AG09309 (cell line): ENCODE measurements at places on chromosomes 2 and 18.

DNA sequence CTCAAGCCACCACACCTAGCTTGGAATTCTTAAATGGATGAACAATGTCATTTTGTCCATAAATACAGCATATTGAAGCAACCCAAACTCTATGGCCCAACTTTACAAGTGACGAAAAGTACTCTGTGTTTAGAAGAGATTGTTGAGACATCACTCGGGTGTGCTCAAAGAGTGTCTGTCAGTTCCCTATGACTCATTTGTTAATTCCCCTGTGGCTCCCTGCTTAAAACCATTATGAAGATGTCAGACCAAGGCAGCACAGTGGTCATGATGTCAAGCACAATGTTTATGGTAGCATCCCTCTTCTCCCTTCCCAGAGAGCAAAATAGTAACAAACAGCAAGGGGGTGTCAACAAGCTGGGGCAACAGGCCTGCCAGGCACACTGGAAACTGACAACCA, 3.0 kb downstream of the LYG1 start:
- DNase-seq: no peak

GRCh38 chr18:12543697-12544096, 114.2 kb downstream of the SPIRE1 start:
- DNase-seq: peak; percentile 17

- DNase-seq: no peak
These were observed 860 bp upstream of the KCNJ3 start for GRCh38 chr2:154697418-154698252.

DNA sequence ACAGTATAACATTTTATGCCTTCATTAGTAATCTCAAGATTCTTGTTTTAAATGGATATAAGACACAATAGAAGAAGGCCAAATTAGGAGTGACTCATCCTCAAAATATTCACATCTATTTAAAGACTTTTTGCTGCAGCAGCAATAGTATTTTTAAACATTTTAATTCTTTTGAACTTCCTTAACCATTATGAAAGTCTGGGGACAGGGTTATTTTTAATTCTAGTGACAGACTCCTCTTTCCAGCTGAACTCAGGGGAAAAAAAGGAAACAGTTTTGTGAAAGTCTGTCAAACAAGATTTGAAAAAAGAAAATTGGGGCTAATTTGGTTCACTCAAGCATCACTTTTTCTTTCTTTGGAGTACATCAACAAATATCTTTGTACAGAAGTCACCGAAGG, 541.8 kb downstream of the NUP35 start:
- no peak for DNase-seq

DNA sequence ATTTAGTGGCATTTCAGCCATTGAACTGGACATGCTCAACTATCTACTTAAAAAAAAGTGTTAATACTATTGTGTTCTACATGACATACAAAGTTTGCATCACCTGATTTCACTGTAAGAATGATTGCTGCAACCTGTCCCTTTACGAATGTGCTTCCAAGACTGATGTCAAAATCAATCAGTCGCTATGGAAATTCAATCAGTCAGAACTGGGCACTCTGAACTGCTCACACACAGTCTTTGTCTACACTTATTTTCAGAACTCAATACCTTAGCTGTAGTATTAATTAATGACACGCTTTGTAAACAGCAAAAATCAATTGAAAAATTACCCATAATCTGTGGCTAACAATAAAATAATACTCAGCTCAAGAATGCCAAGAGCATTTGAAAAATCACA, 70.3 kb upstream of the KLHL29 start:
- no peak for DNase-seq

- DNase-seq: no peak
These were observed 100.3 kb upstream of the NEUROD1 start for GRCh38 chr2:181780657-181781056.

- DNase-seq: peak; percentile 33
These were observed 47.4 kb downstream of the MGAT5 start for GRCh38 chr2:134301099-134301927.

- no peak for DNase-seq
These were observed 1.2 kb upstream of the NPAS2 start for GRCh38 chr2:100818606-100819369.

- no peak for DNase-seq
These were observed 253.5 kb downstream of the DYSF start for GRCh38 chr2:71706836-71707235.

GRCh38 chr2:198371921-198372543, 567.6 kb downstream of the PLCL1 start:
- DNase-seq: peak; percentile 38

DNA sequence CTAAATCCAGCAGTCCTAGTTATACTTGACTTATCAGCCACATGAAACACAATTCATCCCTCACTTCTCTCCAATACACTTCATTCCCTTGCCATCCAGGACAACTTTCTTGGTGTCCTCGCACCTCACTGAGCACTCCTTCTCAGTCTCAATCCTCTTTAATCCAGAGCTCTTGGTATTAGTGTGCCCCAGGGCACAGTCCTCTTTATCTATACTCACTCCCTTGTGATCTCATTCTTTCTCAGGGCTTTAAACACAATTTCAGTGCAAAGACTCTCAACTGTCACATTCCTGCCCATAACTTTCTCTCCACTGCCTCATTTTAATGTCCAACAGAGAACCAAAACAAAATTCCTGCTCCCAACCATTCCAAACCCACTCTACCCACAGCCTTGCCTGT, 60.8 kb upstream of the SPOPL start:
- DNase-seq: no peak

- DNase-seq: no peak
These were observed 177.9 kb downstream of the CYRIA start for GRCh38 chr2:16487686-16488085.

DNA sequence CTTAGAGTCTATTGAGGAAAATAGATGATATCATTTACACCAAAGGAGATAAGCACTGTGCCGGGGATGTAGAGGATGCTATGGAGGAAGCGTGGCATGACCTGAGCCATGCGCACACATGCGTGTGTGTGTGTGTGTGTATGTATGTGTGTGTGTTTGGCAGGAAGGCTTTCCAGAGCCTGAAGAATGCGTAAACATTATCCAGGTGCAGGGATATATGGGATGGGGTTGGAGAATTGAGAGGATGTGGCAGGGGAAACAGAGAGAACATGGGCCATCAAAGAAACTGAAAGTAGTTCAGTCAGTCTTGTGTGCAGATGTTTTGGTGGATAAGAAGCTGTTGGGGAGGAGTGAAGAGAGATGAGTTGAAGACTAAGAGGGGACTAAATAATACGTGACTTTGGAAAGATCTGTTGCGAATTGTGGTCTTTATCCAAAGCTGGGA, 9.3 kb upstream of the STAT1 start:
- no peak for DNase-seq

- DNase-seq: no peak
These were observed 111.7 kb downstream of the ANKRD44 start for GRCh38 chr2:197198890-197199289.

DNA sequence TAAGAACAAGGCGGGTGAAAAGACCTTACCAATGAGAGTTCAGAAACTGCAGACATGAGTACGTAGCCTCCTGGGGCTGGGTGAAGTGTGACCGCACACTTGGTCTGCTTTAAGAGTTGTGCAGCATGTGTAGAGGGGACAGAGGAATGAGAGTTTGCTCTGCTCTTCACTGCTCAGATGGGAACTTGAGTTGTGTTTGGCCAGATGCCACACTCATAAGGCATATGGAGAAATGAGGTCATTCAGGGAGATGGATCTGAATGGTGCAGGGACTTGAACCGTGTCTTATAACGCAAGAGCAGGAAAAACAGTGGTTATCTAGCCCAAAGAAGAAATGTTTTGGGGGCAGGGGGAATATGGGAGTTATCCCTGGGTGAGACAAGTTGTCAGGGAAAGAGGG, 273.8 kb upstream of the LYPD1 start:
- DNase-seq: no peak

DNA sequence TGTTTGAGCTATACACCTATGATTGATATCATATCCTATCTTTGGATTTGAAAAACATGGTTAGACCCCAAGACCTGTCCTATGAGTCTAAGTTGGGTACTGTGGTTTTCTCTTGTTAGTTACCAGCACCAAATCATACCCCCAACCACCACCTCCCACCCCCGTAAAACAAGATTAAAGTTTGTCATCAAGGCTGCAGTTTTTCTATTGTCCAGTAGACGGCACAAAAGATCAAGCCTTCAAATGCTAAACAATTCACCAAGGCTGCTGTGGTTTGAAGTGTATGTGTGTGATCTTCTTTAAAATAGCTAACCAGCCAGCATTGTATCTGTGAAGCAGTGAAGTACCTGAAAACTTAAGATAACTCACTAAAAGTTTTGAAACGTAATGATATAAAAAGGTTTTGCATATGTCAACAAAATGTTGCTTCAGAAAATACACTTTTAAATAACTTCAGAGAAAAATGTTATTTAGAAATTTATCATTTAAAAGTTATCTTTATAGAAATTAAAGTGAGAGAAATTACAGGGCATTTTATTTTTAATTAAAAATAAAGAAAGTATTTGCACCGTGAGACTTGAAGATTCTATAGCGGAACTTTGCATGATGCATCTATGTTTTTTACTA, 5.8 kb upstream of the MEIS1 start:
- no peak for DNase-seq

DNA sequence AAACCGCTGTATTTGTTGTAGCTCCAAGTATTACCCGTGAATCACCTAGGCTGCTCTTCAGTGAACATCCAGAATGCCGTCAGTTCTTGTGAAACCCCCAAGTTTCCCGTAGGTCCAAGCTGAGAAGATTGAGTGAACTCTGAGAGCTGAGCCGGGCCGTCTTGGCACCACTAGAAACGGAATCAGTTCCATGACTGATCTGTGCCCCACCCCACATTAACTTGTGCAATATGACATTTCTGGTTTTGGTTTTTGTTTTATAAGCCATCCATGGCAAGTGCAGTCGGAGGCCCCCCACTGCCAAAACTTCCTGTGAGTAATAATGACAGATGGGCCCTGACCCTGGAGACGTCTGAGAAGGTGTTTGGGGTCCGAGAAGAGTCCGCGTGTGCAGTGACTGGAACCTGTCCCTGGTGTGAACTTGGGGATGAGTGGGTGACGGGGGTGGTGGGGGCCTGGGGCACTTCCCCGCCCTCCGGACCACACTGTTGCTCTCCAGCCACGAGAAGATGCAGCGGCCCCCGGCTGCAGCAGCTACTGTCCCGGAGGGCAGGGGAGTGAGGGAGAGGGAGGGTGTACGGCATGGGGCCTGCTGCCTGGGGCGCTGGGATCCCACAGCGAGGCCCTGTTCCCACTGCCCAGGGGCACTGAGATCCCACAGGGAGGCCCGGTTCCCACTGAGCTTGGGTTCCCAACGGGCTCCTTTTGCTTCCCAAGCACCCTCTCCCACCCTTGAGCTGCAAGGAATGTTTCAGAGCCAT, 26.5 kb downstream of the NFATC1 start:
- peak; percentile 83 for DNase-seq

- DNase-seq: no peak
These were observed at the start of gene MOCOS for GRCh38 chr18:36187193-36187825. Gene MOCOS (plus strand): TSS chr18:36187497. CDS start chr18:36187540, 43 bp downstream.

DNA sequence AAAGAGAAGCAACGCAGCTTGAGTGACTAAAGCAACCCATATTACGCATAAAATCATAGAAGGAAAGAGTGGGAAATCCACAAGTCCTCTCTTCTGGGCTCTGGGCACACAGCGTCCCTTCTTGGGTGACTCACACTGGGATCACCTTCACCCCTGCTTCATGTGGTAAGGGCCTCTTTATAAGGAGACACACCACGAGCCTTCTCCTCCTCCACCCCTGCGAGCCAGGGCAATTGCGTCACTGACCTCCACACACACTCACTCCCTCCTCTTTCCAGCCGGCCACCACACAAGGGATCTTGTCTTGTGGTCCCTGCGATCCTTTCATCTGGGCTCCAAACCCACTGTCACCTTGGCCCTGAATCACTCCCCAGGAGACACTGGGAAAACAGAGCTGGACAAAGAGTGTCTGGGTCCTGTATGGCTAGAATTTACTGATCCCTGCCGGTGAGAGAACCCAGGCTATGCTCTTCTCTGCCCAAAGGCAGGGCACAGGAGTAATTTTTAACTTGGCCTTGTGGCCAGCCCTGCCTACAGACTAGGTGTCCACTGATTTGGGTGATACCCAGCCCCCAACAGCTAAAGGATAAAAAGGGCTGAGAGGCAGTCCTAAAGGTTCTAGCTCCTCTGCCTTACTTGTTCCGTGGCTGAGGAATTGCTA, 35.3 kb downstream of the NHEJ1 start:
- peak; percentile 83 for DNase-seq

GRCh38 chr2:27494284-27494943, 586 bp downstream of the FNDC4 start:
- peak; percentile 39 for DNase-seq

GRCh38 chr2:130824492-130825061, 12.1 kb upstream of the ARHGEF4 start:
- DNase-seq: peak; percentile 72

DNA sequence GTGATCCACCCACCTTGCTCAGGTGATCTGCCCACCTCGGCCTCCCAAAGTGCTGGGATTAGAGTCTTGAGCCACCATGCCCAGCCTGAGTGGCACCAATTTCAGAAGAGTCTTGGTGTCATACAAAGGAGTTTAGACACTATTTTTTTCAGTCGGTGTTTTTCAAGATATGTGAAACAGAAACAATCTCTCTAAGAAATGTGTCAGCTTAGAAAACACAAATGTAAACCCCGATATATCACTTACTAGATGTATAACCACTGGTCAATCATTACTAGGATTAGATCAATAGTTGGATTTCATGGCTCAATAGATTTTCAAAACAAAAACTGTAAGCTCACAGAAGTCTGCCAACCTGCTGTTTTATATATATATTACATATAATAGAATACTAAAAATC, 67.2 kb upstream of the FRZB start:
- no peak for DNase-seq

DNA sequence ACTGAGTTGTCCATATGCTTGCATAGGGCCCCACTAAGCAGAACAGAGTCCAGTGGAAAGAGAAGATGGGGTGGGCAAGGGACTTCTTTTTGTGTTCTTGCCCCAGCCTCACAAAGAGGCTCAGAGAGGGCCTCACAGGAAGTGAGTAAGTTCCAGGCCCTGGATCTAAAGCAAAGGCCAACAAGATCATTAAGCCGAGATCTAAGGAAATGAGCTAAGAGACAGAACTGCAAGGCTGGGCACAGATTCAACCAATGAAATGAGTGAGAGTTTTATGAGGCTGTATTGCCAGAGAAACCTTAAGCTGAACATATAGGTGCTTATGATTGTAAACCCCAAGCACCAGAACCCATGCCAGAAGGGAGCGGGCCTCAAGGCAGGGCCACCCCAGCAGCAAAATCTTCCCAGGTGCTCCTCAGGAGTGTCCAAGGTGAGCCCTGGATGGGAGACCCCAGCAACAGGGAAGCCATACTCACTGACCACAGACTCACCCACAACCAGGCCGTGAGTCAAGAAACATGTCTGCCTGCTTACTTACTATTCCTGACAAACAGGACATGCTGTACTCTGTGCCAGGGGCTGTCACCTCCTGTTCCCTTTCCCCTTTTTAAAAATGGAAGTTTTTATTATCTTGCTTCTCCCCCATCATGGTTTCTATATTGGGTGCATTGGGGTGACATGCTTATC, 40.2 kb downstream of the SLC14A1 start:
- DNase-seq: no peak

- DNase-seq: no peak
These were observed 333.0 kb downstream of the IRS1 start for GRCh38 chr2:226466589-226466988.

GRCh38 chr2:99389946-99390345, 52.8 kb downstream of the EIF5B start:
- DNase-seq: no peak

GRCh38 chr2:238445409-238446190, 18.9 kb downstream of the ASB1 start:
- no peak for DNase-seq
